ENCODE measurements at places on chromosomes 7 and 10.

DNA sequence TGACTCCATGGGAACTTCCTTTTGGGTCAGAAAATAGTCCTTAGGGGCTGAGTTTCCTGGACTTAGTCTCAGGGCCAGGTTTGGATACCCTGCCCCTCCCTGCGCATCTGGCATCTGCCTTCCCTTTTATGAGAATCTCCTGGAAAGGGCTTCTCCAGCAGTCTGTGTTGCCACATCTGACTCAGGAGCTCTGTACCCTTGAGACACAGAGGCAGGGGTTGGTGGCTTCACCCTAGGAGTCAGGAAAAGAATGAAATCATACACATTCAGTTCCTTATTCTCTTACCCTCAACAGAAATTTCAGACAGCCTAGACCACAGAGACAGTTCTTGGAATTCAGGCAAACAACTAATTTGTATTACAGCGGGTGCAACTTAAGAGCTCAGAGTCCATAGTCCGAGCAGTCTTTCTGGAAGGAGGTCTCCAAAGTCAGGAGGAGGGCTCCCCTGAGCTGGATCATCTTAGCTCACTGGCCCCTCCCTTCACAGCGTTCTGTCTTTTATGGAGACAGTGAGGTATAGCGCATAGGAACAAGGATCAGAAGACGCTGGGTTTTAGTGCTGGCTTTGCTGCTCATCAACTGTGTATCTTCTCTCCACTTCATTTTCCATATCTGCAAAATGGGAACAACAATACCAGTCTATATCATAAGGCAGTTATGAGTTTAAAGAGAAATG is 3.0 kb upstream of the PLAU start:
- no peak for DNase-seq

- DNase-seq = no peak
These were observed 224.7 kb downstream of the GLRX3 start for GRCh38 chr10:130360826-130361311.

DNA sequence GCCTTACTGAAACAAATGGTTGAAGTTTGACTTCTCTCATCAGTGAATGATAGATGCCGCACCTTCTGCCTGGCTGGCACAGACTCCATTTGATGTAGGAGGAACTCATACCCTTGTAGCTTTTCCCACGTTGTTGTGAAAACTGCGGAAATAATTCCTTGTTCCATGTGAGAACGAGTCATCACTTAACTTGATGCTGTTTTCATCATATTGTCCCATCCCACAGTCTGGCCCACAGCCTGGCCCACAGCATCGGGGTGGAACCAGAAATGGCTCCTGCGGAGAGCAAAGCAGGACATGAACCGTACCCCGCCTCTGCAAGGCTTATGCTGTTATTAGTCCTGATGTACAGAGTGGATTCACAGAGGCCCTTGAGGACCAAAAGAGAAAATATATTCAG is 587.0 kb downstream of the SDK1 start:
- DNase-seq = no peak

GRCh38 chr7:37815671-37816371 is 32.6 kb upstream of the NME8 start:
- no peak for DNase-seq

DNA sequence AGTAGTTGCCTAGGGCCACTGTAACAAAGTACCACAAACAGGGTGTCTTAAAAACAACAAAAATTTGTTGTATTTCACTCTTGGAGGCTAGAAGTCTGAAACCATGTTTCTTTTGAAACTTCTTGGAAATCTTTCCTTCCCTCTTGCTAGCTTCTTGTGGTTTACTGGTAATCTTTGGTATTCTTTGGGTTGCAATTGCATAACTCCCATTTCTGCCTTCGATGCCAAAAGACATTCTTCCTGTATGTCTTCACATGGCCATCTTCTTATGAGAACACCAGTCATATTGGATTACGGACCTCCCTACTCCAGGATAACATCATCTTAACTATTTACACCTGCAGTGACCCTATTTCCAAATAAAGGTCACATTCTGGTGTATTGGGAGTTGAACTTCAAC is 357.4 kb downstream of the PPP1R3A start:
- no peak for DNase-seq
